ENCODE measurements at places on chromosomes 7 and 10. TPM values are rescaled to one million over a fixed set of nuclear protein-coding genes. Genes with fewer than 3 reads are reported as not detected.

CFAP69 gene
- total RNA-seq: 5.0 TPM

MLXIPL gene
- not detected for total RNA-seq

CALML5 gene
- not detected for total RNA-seq

PILRA gene
- 0.89 TPM for total RNA-seq

EFCAB10 gene
- not detected for total RNA-seq

ZNF398 gene
- total RNA-seq: 6.8 TPM

CYP2C19 gene
- total RNA-seq: not detected

VGF gene
- 3.0 TPM for total RNA-seq

SORBS1 gene
- total RNA-seq: 20.9 TPM

AKR1C2 gene
- total RNA-seq: 1.2 TPM

Measured in smooth muscle cell of the umbilical artery (primary cell).